ENCODE measurements at places on chromosomes 5 and 9. TPM values are rescaled to one million over a fixed set of nuclear protein-coding genes. Genes with fewer than 3 reads are reported as not detected.

The TSSK1B gene
- 0.52 TPM for total RNA-seq

The PCDHA1 gene
- total RNA-seq, result 0.11 TPM

The FCN2 gene
- total RNA-seq, result not detected

The SOX30 gene
- total RNA-seq, result under 0.01 TPM

The FAM169A gene
- 0.76 TPM for total RNA-seq

The PCDHB6 gene
- 0.97 TPM for total RNA-seq

The TMOD1 gene
- 0.65 TPM for total RNA-seq

The PAEP gene
- not detected for total RNA-seq

The HTR4 gene
- total RNA-seq, result 0.11 TPM

The PCDHB15 gene
- 1.9 TPM for total RNA-seq

The SAPCD2 gene
- 2.9 TPM for total RNA-seq

The DPYSL3 gene
- total RNA-seq, result 111 TPM

The CORO2A gene
- total RNA-seq, result 0.91 TPM

The SPAG8 gene
- total RNA-seq, result 1.2 TPM

The TPM2 gene
- 755 TPM for total RNA-seq

The SPINK5 gene
- not detected for total RNA-seq

The TAF11L2 gene
- not detected for total RNA-seq

The MYMK gene
- not detected for total RNA-seq

The SEMA5A gene
- 19.6 TPM for total RNA-seq

The IRX2 gene
- 0.97 TPM for total RNA-seq

The SERINC5 gene
- total RNA-seq, result 25.1 TPM

The KIF27 gene
- 6.4 TPM for total RNA-seq

Measured in articular chondrocyte of knee joint (primary cell).